ENCODE measurements at places on chromosomes 6 and 20. TPM values are rescaled to one million over a fixed set of nuclear protein-coding genes. Genes with fewer than 3 reads are reported as not detected.

The LRFN2 gene
- total RNA-seq, result not detected

- no peaks in the 10 kb centered on the region for H3K36me3 ChIP-seq
- DNase-seq, result no peak
- no peak overlapping the region for H3K4me3 ChIP-seq
- H3K27ac ChIP-seq, result no peak overlapping the region
- no peaks in the 10 kb centered on the region for H3K27me3 ChIP-seq
These were observed 231.4 kb downstream of the FOXC1 start for GRCh38 chr6:1841136-1841535.

DNA sequence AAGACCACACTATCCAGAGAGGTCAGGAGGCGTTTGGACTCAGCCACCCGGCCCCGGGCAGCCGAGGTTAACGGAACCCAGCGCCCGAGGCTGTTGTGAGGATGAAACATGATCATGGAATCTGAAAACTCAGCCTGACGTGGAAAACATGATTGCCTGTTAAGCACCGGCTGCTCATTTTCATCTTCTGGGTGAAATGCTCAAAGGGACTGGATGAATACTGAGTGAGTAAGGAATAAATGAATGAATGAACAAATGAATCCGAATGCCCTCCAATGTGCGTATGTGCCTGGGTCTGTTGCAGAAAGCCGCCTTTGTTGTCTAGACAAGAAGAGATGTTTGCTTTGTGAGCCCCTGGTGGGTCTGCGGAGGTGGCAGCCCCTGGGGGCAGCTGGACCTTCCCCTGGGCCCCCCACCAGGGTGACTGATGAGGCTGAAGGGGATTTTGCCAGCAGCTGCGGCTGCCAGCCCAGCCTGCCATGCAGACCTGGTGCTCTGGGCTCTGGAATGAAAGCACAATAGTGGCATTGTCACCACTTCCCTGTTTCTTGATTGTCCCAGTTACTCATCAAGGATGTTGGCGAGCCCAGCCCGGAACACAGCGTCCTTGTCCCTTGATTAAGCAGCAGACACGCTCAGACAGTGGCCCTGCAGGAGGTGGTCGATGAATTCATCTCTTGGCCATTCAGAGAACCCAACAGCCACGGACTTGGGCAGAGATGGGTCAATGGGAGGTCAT, 211.1 kb downstream of the ANKRD60 start:
- H3K27ac ChIP-seq, result no peak overlapping the region
- no peak overlapping the region for H3K4me3 ChIP-seq
- no peak for DNase-seq
- H3K36me3 ChIP-seq, result no peaks in the 10 kb centered on the region
- H3K4me1 ChIP-seq, result no peaks in the 10 kb centered on the region

The MOXD1 gene
- total RNA-seq, result not detected

DNA sequence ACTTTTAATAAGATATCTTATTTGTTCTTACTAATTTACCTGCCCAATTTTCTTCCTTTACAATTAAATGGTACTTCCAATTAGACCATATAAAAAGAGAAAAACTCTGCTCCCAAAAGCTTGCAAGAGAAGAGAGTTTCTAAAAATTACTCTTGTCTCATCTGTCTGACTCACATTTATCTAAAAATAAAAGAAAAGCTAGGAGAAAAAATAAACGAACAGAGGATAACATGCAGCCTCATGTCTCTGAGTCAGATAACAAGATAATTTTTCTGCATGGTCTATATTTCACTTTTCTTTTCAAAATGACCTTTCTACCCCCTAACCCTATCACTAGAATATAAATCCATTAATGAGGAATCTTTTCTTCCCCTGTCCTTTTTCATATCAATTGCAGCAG, 127.2 kb upstream of the TCF21 start:
- H3K27me3 ChIP-seq, result no peaks in the 10 kb centered on the region
- no peaks in the 10 kb centered on the region for H3K36me3 ChIP-seq
- DNase-seq, result no peak
- no peak overlapping the region for H3K4me3 ChIP-seq
- no peaks in the 10 kb centered on the region for H3K4me1 ChIP-seq

DNA sequence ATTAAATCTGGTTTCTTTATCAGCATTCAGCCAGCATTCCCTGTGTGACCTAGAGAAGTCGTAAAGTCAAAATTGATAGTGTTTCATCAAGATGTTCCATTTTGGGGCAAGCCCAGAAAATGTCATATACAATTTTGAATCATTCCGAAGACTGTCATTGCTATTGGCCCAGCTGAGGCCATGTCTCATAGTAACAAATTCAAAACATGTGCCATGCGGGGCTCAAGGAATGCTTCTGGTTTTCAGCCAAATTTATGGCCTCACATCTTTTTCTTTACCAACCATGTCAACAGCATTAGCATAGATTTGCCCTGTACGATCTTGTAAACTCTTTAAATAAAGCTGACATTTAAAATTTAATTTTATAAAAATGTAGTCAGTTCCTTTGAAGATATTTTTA, 314.7 kb downstream of the PAX1 start:
- DNase-seq, result no peak
- no peak overlapping the region for H3K27ac ChIP-seq
- H3K4me3 ChIP-seq, result no peak overlapping the region
- H3K36me3 ChIP-seq, result no peaks in the 10 kb centered on the region
- no peaks in the 10 kb centered on the region for H3K27me3 ChIP-seq
- H3K4me1 ChIP-seq, result no peaks in the 10 kb centered on the region

- no peaks in the 10 kb centered on the region for H3K36me3 ChIP-seq
- DNase-seq, result no peak
- no peak overlapping the region for H3K4me3 ChIP-seq
- no peak overlapping the region for H3K27ac ChIP-seq
These were observed 48.7 kb upstream of the CDH4 start for GRCh38 chr20:61203320-61203719.

- no peaks in the 10 kb centered on the region for H3K4me1 ChIP-seq
- no peak overlapping the region for H3K4me3 ChIP-seq
- no peaks in the 10 kb centered on the region for H3K27me3 ChIP-seq
- no peaks in the 10 kb centered on the region for H3K36me3 ChIP-seq
- no peak for DNase-seq
- H3K27ac ChIP-seq, result no peak overlapping the region
These were observed 22.1 kb downstream of the CST4 start for GRCh38 chr20:23666698-23667097.

DNA sequence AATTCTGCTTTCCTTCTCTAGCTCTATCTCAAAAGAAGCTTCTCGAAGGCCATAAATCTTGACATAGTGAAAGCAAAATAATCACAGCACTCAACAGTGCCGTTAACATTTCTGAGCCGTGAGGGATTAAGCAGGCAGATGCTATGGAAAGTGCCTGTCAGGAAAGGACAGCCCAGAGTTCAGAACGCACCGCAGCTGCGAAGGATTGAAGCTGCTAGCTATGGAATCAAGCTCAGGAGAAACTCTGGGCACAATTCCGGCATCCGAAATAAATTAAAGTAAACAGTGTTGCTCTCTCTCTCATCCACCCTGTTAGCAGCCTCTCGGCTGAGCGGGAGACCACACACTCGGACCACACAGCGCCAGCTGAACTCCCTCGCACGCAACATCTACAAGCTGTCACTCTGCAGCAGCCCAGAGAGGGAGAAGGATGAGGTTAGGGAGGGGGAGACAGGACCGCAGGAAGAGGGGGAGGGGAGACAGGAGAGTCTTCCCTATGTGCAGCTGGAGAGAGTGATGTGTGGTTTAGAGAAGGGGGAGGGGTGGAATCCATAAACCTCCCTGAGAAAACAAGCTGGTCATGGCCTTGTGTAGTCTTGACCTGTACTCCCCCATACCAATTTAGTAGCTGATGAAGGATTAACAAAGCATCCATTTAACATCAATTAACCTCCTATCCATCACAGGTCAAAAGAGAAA, 9.0 kb downstream of the EXOC2 start:
- H3K36me3 ChIP-seq, result no peaks in the 10 kb centered on the region
- no peak for DNase-seq
- H3K4me1 ChIP-seq, result no peaks in the 10 kb centered on the region
- H3K4me3 ChIP-seq, result no peak overlapping the region
- H3K27me3 ChIP-seq, result no peaks in the 10 kb centered on the region

The TFAP2A gene
- 0.18 TPM for total RNA-seq

GRCh38 chr20:258269-258858, 840 bp downstream of the DEFB132 start:
- no peaks in the 10 kb centered on the region for H3K27me3 ChIP-seq
- no peak overlapping the region for H3K27ac ChIP-seq
- H3K4me1 ChIP-seq, result no peaks in the 10 kb centered on the region
- H3K4me3 ChIP-seq, result no peak overlapping the region

DNA sequence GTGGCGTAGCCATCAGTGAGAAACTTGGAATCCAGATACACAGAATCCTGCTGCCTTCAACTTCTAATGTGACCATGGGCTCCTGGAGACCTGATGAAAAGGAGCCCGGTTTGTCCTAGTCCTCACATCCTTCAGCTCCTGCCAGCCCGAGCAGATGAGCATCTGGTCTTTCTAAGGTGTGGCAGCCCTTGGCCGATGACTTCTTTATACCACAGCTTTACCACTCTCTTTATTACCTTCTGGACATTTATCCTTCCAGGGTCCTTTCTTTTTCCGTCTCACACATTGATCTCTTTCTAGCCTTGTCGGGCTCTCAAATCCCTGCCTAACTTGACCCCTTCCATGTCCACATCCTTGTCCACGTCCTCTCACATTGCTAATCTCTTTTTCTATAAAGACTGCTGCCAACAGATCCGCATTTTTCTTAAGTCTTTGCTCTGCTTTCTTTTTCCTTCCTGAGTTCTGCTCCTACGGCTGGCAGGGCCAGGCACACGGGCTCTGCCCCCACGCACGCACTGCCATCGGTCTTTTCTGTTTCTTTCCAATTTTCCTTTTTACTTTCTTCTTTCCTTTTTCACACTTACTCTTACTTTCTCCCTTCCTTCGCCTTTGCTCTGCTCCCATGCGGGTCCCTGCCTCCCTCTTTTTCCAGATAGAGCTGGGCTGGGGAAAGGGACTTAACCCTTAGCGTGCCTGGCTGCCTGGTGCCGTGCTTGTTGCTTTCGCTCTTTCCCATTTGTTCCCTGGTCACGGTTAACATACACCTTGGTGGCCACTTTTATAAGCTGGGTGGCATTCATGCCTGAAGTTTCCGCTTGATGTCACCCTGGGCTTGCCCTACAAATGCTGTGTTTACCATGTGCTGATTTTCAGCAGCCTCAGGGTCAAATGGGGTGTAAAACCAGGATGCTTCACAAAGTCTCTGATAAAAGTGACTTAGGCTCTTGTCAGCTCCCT, 9.4 kb upstream of the GMPR start:
- no peaks in the 10 kb centered on the region for H3K27me3 ChIP-seq
- no peak overlapping the region for H3K27ac ChIP-seq
- H3K4me3 ChIP-seq, result no peak overlapping the region

- H3K4me1 ChIP-seq, result no peaks in the 10 kb centered on the region
- no peak for DNase-seq
- no peaks in the 10 kb centered on the region for H3K27me3 ChIP-seq
These were observed 300.8 kb upstream of the STXBP5 start for GRCh38 chr6:146903451-146903850.

DNA sequence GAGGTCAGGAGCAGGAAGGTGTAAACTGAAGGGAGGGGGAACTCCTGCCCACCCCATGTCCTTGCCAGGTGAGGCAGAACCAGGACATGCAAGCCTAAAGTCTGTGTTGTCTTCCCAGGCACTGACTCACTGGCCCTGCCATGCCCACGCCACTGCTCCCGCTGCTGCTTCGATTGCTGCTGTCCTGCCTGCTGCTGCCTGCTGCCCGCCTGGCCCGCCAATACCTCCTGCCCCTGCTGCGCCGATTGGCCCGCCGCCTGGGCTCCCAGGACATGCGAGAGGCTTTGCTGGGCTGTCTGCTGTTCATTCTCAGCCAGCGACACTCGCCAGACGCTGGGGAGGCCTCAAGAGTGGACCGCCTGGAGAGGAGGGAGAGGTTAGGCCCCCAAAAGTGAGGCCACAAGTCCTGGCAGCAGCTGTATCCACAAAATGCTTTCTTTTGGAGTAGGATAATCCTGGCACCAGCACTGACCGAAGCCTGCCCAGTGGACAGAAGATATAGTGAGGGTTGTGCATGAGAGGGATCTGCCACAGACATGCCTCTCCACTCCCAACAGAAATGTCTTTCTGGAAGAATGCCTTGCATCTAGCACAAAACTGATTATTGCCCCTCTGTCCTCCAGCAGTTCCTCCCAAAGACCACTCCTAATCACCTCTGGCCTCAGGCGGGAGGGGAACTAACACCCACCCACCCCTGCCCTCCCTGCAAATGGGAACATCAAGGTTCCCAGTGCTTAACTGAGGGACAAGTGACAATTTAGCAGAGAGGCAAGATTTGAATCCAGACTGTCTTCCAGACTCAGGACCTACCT, 812 bp downstream of the MYMX start:
- peak; percentile 91 for DNase-seq
- H3K27me3 ChIP-seq, result no peaks in the 10 kb centered on the region
- no peak overlapping the region for H3K4me3 ChIP-seq
- no peaks in the 10 kb centered on the region for H3K36me3 ChIP-seq
- peak overlapping the region; percentile 43 for H3K27ac ChIP-seq

The ADGRG6 gene
- total RNA-seq, result 102 TPM

- H3K36me3 ChIP-seq, result no peaks in the 10 kb centered on the region
- no peak overlapping the region for H3K27ac ChIP-seq
- no peaks in the 10 kb centered on the region for H3K4me1 ChIP-seq
- no peak overlapping the region for H3K4me3 ChIP-seq
These were observed 417.0 kb upstream of the JAG1 start for GRCh38 chr20:11090751-11091150.

GRCh38 chr6:130577178-130577919, 211.5 kb downstream of the TMEM200A start:
- H3K4me1 ChIP-seq, result no peaks in the 10 kb centered on the region
- no peak overlapping the region for H3K4me3 ChIP-seq
- no peaks in the 10 kb centered on the region for H3K36me3 ChIP-seq
- DNase-seq, result no peak
- no peak overlapping the region for H3K27ac ChIP-seq

- H3K27me3 ChIP-seq, result no peaks in the 10 kb centered on the region
- DNase-seq, result no peak
- peak overlapping the region; percentile 1 for H3K27ac ChIP-seq
- no peak overlapping the region for H3K4me3 ChIP-seq
These were observed 86.1 kb upstream of the ZNF217 start for GRCh38 chr20:53679597-53680309.

- peaks cover 33% of the 10 kb centered on the region for H3K36me3 ChIP-seq
- DNase-seq, result no peak
- H3K27me3 ChIP-seq, result no peaks in the 10 kb centered on the region
- H3K4me3 ChIP-seq, result no peak overlapping the region
- no peak overlapping the region for H3K27ac ChIP-seq
- H3K4me1 ChIP-seq, result no peaks in the 10 kb centered on the region
These were observed 9.1 kb downstream of the MTRF1L start for GRCh38 chr6:152993431-152993830.

DNA sequence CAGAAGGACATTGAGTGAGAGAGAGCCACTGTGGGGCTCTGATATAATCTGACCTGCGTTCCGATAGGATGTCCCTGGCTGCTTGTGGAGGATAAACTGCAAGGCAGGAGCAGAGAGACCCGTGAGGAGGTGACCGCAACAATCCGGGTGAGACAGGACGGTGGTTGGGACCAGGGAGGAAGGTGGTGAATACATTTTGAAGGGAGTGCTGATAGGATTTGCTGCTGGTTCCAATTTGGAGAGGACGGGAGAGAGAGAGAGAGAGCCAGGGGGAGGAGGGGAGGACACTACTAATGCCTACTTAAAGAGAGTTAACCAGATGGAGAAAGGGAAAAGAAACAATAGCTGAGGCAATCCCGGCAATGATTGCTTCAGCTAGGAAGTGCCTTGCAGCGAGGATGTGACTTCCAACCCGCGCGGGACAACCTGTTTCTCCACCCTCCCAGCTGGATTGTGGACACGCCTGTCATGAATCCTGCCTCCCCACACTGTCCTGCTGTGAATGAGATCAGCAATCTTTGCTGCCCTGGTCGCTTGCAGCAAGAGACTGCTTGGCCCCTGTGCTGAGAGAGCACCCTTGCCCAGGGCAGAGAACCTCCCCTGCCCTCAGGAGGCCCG, 199.0 kb upstream of the KCNG1 start:
- no peaks in the 10 kb centered on the region for H3K27me3 ChIP-seq
- no peaks in the 10 kb centered on the region for H3K4me1 ChIP-seq
- DNase-seq, result no peak
- H3K27ac ChIP-seq, result no peak overlapping the region

All from right lobe of liver (tissue), 6 donors.